ENCODE measurements at places on chromosomes 13 and 19. TPM values are rescaled to one million over a fixed set of nuclear protein-coding genes. Genes with fewer than 3 reads are reported as not detected.

DNA sequence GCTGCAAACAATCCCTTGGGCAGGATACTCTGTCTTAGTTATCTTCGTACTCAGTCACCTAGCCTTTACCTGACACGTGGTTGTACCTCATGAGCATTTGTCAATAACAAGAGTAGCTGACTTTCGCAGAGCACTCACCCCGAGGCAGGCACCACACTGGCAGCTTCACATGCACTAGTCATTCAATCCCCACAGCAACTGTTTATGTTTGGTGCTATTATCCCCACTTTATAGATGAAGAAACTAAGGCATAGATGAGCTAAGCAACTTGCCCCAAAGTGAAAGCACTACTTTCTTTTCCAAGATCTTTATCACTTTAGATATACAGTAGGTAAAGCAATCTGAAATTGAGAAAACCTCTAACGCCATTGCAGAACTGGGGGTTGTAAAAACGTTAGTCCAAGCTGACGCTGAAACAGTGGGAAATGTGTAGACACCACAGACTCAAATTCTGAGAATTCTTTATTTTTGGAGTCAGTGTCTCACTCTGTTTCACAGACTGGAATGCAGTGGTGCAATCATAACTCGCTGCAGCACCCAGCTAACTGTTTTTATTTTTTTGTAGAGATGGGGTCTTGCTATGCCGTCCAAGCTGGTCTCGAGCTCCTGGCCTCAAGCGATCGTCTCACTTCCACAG, 446.0 kb downstream of the FOXO1 start:
- no peak for DNase-seq

GRCh38 chr13:101291206-101291605, 125.1 kb downstream of the NALCN start:
- no peak for DNase-seq

- DNase-seq, result no peak
Measured at GRCh38 chr13:61880578-61881283, 465.1 kb upstream of the PCDH20 start.

GRCh38 chr13:108361769-108362168, 92.3 kb downstream of the TNFSF13B start:
- DNase-seq, result no peak

DNA sequence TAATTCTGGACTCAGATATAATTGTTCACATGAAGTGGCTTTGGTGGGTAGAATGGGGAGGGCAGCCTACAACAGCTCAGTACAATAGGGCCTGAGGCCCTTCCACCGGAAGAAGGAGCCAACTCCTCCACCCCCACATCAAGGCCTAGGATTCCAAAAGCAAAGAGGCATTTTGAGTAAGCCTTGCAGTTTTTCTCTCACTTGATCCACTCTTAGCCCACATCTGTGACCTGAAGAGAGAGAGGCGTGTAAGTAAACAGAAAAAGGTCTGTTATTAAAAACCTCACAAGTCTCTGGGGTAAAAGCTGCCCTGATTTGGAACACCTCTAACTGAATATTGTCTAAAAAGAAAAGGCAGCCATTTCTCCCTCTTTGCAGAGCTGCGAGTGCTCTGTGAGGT, 214.1 kb upstream of the KL start:
- no peak for DNase-seq

- no peak for DNase-seq
Measured at GRCh38 chr13:101552286-101552685, 99.8 kb downstream of the ITGBL1 start.

DNA sequence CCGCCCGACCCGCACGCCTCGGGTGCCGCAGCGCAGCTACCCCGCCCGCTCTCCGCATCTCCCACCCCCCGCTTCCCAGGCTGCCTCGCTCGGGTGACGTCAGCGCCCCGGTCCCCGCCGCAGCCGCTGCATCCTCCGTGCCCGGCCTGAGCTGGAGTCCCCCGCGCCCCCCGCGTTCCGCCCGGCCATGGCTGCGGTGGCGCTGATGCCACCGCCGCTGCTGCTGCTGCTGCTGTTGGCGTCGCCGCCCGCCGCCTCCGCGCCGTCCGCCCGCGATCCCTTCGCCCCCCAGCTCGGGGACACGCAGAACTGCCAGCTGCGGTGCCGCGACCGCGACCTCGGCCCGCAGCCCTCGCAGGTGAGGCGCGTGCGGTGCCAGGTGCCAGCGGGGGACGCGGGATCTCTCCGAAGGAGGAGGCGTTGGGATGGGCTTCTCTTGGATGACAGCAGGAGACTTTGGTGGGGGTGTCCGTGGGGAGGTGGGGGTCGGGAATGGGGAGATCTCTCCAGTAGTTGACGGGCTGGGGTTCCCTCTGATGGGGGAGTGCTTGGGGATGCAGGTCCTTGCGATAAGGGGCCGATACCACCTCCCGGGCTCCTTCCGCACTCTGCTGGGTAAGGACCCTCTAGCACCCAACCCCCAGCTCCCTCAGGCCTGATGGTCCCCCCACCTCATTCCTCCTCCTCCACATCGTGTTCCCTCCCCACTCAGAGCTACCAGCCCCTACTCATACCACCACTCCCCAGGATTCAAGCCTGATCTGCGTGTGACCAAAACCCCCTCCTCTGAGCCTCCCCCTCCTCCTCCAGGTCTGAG, at the start of gene TMEM59L:
Gene TMEM59L (plus strand): TSS at position 99 of the 817 bp plus-strand sequence. CDS start 89 bp downstream, at position 188.
- DNase-seq, result no peak

- DNase-seq, result no peak
Measured at GRCh38 chr13:39815345-39816111, 160.1 kb downstream of the COG6 start.

DNA sequence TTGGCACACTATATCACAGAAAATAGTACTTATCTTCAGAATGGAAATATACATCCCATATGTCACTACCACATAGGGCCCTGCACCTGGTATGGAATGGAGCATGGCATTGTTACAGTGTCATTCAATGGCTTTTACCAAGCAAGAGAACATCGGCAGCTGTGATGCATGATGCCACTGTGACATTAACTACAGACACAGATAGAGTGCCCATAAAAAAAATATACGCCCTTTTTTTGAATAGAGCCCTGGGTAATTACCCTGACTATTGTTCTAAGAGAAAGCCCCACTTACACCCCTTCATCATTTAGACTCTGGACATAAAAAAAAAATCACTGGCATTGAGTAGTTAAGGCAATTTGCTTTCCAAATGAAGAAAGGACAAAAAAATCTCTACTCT, 320.3 kb downstream of the DNAJC15 start:
- no peak for DNase-seq

DNA sequence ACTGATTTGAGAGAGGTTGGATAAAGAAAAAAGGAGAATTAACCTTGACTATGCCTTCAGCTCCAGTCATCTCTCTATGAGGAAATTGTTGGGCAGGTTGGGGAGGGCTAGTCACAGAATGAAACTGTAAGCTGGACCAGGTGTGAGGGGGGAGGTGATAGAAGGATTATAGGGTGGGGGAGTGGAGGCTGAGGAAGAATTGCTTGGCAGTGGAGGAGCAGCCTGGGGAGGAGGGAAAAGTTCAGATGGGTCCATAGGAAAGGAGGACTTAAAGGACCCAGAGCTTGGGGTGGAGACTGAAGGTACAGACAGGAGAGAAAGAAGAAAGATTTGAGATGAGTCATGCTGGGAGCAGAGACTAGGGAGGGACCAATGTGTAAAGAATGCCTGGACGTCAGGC, 8.2 kb upstream of the ZNF431 start:
- DNase-seq, result no peak

GRCh38 chr19:24060687-24061356, 26.2 kb upstream of the ZNF254 start:
- DNase-seq, result no peak

DNA sequence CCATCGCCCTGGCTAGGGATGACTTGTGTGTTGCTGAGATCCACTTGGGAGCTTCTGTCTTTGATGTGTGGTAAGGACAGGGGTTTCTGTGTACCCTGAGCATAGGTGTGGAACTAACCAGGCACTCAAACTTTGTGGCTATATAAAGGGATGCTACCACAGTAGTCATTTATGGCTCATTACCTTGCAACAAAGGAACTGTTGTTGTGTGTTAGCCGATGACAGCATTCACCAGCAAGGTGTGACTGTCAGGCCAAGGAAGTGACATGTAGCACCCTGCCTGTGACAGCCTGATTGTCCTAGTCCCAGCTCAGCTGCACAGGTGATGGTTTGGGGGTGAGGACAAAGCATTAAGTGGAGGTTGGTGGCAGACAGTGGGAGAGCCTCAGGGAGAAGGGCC, 73.6 kb downstream of the COG3 start:
- no peak for DNase-seq

DNA sequence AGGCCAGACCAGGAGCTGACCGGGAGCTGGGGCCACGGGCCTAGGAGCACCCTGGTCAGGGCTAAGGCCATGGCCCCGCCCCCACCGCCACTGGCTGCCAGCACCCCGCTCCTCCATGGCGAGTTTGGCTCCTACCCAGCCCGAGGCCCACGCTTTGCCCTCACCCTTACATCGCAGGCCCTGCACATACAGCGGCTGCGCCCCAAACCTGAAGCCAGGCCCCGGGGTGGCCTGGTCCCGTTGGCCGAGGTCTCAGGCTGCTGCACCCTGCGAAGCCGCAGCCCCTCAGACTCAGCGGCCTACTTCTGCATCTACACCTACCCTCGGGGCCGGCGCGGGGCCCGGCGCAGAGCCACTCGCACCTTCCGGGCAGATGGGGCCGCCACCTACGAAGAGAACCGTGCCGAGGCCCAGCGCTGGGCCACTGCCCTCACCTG, 6.6 kb downstream of the SPHK2 start:
- DNase-seq, result no peak

DNA sequence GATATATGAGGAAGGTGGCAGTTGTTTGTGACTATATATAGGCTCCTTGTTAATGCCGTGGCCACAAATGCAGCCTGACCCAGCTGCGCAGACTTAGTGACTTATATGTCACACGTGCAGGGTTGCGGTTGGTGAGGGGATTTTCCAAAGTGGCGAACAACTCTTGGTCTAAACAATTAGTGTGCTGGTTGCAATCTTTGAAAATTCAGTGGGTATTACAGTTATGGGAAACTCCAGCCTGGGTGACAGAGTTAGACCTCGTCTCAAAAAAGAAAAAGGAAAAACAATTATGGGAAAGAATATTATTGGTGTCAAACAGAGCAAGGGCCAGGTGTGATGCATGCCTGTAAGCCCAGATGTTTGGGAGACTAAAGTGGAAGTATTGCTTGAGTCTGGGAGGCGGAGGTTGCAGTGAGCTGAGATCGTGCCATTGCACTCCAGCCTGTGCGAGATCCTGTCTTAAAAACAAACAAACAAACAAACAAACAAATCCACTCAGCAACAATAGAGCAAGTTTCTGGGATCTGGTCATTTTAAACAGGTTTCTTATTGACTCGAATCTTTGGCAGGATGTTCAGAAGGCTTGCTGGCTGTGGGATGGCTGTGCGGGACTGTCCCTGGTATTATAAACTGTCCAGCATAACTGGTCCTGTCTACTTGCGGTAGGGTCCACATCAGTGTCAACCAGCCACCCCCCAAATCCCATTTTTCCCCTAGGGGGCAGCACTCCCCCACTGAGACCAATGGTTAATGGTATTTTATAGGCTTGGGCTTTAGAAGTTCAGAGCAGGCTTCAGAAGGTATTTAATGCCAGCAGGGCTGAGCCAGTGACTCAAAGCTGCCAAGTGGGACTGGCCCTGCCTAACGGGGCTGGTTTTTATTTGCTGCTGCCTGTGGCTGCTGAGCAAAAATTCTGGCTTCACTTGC, 15.4 kb downstream of the RELB start:
- DNase-seq, result no peak

DNA sequence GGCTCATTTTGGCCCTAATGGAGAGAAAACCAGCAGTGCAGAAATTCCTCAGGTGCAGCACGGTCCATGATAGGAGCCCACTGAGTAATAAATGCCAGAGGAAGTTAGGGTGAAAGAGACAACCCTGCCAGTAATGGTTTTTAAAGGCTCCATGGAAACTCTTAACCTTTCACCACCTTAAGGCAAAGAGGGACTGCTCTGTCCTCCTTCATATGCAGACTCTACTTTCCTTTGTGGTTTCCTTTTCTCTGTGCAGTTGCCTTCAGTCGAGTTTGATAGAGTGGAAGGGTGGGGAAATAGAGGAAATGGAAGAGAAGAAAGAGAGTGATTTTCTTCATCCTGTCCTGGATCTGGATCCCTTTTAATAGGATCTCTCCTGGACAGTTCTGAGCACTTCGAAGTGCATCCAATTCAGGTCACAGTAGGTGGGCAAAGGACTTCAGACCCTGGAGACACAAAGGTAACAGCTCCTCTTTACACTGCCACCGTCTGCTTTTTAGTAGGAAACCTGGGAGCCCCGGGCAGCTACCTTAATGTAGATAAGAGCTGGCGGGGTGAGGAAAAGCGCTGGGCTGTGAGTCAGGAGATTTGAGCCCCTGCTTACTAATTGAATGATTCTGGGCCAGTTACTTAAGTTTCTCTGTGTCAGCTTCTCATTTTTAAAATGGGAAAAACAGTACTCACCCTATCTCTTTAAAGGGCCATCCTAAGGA, 294.8 kb downstream of the KCNRG start:
- no peak for DNase-seq

DNA sequence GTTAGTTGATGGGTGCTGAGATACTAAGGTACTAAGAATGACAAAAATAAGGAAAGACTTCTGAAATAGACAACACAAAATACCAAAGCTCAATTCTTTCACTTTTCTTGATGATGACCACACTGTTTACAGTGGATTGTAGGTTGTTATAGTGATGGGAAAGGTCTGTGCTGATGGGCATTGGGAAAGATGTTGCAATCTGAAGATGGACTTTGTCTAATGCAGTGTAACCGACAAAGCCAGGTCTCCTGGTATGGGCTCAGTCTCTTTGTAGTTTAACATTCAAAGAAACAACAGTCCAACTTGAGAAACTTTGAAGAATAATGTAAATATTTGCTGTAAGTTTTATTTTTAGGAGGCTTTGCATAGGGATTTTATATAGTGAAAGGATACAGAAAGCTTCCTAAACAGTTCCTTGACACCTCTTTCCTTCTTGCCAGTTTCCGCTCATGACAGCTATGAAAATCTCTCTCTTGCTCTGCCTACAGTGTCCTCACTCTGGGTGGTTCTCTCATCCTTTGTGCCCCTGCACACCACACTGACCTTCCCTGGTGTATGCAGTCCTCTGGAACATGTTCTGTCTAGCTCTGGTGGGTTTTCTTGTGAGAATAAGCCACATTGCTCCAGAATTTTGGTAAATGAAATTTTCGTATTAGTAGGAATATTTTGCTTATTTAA, 172.2 kb downstream of the KCNRG start:
- DNase-seq, result peak; percentile 29

DNA sequence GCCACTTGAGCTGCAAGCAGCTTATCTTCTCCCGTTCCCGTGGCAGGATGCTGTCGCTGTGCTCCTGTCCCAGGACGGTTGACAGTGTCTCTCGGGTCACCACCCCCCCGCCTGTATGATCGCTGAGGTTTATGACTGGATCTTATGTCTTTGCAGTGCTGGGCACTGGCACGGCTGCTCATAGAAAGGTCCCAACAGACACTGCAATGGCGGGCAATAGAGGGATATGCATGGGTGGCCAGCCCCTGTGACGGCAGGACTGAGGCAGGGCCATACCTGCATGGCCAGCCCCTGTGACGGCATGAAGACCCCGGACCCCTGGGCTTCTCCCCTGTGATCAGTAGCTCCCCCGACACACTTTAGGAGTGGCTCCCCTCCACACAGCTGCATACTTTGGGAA, 307.2 kb downstream of the TEX29 start:
- DNase-seq, result no peak

The PROZ gene
- total RNA-seq, result not detected

The PRR12 gene
- 9.4 TPM for total RNA-seq

The ZNF98 gene
- total RNA-seq, result 0.17 TPM

The ZNF492 gene
- total RNA-seq, result 0.42 TPM

The KCNRG gene
- total RNA-seq, result 2.7 TPM
